ENCODE measurements at places on chromosomes 6 and 20.

- DNase-seq, result no peak
These were observed at the start of gene PRDM13 for GRCh38 chr6:99606656-99607415. Gene PRDM13 (plus strand): TSS chr6:99606833. CDS start chr6:99607035, 202 bp downstream.

DNA sequence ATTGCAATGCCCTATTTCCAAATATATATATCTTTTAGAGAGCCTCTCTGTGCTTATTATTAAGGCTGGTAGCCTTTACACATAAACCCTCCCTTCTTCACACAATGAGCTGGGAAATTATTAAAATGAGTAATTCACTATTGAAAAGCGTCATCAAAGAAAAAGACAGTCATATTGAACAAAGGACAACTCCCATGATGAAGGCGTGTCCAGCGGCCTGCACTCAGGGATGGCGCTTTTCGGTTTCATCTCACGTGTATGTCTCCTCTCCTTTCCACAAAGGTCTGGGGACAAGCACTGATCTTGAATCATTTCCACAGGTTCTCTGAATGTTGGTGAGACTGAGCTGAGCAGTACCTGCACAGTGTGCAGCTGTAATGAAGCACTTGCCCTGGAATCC lies 3.5 kb downstream of the SERPINB9 start:
- no peak for DNase-seq

- DNase-seq, result no peak
These were observed 10.4 kb downstream of the ELOVL5 start for GRCh38 chr6:53338304-53338703.

DNA sequence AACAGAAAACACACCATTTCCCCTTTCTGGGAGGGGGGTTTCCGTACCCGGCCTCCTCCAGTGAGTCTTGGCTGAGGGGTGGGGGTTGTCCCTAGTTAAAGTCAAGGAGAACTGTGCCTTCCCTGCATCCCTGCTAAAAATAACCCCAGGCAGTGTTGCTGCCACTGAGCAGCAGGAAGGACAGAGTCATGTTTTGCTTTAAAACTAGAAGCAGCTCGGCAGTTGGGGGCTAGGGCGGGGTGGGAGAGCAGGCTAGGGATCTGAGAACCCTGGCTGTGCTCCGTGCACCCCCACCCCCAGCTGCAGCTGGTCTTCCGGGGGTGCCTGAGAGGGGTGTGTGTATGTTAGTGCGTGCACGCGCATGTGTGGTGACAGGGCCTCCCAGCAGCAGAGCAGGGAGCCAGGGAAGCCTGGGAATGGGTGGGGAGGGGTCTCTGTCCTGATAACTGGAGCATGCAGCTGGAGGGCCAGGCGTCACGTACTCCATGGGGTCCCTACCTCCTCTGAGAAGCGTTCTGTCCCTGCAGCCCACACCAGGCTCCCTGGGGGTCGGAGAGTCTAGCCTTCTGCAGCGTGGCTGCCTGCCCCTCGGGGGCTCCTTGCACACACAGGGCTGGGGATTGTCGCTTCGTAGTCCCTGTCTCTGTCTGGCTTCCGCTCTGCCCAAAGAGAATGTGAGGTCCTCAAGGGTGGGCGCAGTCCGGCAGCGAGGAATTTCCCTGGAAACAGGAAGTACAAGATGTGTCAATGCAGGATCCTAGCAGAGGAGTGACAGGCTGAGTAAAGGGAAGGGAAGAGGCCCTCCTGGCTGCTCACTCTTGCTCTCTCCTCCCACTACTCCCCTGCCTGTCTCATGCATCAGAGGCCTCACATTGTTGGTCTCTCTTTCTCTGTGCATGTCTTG lies 16.8 kb upstream of the ARMC12 start:
- no peak for DNase-seq

- no peak for DNase-seq
These were observed 9.7 kb upstream of the TNFRSF6B start for GRCh38 chr20:63686492-63687321.

All from HuH-7.5 (cell line).